ENCODE measurements at places on chromosomes 7 and 10.

GRCh38 chr7:129388333-129389098, 45.7 kb upstream of the STRIP2 start:
- DNase-seq, result no peak

GRCh38 chr10:80464557-80465450, 10.7 kb downstream of the TSPAN14 start:
- no peak for DNase-seq

- DNase-seq, result no peak
Observed at GRCh38 chr10:82319562-82319961, 444.6 kb downstream of the NRG3 start.

DNA sequence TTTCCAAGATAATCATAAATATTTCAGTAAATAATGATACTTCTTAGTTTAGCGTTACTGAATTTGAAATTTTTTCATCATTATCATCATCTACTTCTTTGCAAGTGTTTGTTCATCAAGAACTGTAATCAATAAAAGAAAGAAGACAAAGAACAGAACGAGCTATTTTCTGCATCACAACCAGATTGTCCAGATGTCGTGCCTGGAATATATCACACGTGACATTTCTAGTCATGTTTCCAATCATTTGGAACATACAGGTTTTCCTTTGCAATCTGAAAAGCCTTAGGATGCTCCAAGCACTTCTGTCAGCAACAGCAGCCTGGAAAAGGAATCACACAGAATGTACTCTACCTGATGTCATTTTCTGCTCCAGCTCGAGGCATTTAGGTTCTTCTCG, 107.4 kb downstream of the FAM107B start:
- no peak for DNase-seq

DNA sequence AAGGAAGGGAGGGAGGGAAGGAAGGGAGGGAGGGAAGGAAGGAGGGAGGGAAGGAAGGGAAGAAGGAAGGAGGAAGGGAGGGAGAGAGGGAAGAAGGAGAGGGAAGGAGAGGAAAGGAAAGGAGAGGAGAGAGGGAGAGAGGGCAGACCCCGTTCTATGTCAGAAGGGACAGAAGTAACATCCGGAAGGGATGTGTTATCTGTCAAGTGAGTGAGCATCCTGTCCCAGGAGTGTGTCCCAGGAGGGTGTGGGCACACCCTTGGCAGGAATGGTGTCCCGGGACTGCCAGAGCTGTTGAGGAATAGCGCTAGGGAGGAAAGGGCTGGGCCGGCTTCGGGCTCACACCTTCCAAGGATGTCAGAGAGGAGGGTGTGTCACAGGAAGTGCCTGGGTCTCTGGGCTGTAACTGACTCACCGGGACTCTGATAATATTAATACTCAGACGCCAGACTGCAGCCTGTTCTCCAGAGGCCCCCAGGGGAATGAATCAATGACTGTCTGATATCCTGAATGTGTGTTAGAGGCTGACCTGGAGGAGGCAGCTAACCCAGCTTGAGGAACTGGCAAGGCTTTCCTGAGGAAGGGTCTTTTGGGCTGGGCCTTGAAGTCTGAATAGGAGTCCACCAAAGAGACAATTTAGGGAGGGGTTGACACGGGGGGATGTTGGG, 125.6 kb upstream of the TNRC18 start:
- no peak for DNase-seq

- DNase-seq, result no peak
Observed at GRCh38 chr7:1815051-1815481, 145.0 kb downstream of the ELFN1 start.

DNA sequence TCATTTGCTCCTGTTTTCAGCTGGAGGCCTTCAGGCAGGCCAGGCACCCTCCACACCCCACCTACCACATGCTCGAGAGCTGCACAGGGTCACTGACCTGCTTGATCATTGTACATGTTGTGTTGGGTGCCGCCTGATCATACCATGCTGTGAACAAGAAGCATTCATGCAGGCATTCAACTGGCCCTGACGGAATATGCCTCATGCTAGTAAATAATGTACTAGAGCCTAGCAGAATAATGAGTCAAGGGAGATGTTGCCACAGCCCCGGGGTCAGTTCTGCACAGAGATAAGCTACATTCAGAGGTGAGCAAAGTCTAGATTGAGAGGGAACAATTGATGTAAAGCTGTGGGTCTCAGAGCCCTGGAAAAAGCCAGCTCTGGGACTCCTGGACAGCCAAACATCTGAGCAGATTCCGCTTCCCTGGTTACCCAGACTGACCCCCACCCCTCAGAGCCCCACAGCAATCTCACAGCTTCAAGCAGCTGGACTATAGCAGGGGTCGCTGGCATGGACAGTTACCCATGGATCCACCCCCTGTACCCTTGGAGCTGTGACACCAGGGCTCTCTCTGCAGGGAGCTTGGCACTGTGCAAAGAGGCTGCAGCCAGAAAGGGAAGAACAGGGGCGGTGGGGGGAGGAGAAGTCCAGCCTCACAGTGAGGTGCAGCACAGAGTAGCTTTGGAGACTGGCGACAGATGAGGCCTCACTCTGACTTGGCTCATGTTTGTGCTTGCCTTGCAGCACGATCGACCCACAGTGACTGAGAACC, 86.6 kb downstream of the FRMPD2 start:
- no peak for DNase-seq

DNA sequence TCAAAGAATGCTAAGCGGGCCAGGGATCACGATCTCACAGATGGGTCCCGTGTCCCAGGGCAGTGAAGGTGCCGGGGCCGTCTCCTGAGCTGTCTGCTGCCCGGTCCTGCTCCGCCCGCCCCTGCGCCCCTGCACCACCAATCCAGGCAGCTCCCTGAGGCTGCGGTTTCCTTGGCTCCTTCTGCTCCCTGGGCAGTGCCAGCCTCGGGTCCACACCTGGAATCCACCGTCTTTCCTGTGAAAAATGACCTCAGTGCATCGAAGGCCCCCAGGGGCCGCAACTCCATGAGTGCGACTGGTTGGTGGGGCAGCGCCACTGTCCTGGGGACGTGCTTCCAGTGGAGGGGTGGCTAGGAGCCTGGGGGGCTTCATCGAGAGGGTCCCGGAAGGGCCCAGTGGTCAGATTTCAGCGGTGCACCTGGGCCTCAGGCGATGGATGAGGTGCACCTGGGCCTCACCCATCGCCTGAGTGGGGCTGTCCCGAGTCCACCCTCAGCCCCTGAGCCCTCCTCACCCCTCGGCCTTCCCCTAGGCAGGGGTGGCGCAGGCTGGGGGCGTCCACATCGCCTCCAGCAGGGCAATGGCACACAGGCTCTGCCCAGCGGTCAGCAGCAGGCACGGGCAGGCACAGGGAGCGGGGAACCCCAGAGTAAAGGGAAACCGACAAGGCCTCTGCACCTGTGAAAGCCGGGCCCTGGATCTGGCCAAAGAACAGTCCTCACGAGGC, 27.2 kb downstream of the ADGRA1 start:
- DNase-seq, result no peak

DNA sequence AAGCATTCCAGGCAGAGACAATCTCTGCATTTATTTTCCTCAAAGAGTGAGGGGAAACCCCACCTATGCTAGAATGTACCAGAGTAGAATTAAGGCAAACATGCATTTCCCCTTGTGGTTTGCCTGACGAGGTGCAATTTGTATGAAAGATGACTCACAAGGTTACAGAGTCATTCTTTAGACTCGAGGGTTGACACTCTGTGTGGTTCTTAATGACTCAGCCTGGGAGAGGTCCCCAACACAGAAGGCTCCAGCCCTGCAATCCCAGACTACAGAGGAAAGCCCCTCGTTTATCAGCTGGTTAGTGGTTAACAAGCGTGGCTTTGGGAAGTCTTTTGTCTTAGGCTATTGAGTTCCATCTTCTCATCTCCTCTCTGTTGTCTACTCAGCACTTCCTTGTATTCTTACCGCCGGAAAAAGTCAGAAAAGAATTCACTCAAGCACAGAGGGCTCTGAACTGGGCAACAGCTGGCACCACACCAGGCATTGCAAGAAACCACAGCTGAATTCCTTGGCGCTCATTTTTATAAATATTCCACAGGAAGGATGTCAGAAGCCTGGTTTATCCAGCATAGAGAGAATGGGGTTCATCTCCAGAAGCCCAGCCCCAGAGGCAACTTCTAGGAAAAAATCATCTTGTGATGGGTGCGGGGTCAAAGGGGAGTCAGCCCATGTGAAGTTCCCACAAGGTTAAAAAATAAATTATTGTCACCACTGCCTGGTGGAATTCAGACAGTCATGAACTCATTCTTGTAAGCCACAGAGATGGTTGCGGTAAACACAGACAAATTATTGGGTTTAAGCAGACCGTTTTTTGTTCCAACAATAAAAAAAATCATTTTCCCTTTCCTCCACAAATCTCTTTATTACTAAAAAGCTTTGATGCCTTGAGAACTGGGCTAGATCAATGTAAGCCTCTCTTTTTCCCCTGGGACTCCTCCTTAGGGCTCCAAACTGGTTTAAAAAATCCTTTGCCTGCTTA, 24.5 kb upstream of the SVIL start:
- no peak for DNase-seq

- DNase-seq, result no peak
Observed at GRCh38 chr7:70346844-70347462, 748.7 kb downstream of the AUTS2 start.

GRCh38 chr7:131131746-131132431, 195.8 kb upstream of the MKLN1 start:
- DNase-seq, result no peak

DNA sequence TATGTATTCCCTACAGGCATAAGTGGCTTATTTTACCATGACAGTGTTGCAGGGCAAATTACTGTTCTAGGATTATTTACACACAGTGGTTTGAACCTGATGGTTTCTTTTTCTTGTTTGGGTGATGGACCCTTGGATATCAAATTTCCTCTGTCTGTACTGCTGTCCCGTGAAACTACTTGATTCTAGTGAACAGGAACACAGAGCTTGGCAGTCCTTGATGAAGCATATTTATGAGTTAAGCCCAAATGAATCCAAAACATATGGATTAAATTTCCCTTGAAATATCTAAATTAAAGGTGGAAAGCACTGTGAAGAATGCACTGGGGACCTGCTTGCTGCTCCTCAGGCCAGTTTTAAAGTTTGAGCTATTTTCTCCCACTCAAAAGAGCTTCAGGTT, 635.3 kb downstream of the INHBA start:
- no peak for DNase-seq

DNA sequence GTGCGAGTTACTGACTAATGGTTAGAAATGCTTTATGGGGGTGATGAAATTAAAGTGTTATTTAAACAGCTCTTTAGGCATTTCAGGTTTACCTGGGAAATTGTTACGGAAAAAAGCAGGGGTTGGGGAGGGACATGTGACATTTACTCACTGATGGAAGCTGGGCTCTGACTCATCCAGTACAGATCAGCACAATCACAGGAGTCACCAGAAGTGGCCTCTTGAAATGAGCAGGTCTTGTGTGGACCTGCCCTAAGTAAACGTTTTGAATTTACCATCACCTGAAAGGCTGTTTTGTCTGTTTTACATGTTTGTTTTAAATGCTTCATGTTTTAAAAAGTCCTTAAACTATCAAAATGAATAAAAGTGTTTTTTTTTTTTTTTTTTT, 2.3 kb downstream of the GLRX3 start:
- DNase-seq, result no peak

DNA sequence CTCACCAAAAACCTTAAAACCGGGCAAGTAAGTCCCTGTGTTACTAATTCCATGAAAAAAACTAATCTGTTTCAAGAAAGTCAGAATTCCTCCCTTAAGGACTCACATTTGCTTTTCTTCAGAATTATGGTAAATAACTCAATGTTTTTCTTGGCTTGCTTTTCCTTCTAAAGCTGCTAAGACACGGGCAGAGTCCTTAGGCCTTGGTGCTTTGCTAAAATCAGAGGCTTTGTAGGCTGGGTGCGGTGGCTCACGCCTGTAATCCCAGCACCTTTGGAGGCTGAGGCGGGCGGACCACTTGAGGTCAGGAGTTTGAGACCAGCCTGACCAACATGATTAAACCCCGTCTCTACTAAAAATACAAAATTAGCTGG, 32.0 kb downstream of the GNA12 start:
- DNase-seq, result no peak

- peak; percentile 2 for DNase-seq
Observed at GRCh38 chr10:66180581-66181318, 745.1 kb upstream of the LRRTM3 start.

DNA sequence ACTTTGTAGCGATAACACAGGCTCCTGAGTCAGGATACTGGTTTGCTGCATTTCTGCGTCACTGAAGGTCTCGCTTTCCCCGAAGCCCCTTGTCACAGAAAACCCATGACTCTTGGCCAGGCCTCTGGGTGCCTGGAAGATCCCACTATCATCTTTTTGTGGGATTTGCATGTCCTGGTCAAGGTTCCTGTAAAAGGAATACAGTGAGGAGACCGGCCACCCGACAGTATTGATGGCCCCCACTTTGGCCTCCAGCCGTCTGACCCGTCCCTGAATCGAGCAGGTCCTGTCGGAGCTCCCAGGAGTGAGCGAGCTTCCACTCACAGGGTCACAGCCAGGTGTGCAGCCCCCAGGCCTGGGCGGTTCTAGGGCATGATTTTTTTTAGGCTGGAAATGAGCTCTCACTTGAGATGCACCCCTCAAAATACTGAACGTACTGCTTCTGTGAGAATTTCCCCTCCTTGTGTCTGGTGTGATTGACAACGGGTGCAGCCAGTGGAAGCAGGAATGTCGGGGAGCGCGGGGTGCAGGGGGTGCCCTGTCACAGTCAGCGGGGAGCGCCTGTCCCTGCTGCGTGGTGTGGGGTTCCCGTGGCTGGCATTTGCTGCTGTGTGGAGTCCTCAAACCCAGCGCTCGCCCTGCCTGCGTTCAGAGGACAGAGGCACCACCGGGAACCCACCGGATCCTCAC, 75.8 kb downstream of the DNAJB6 start:
- no peak for DNase-seq

DNA sequence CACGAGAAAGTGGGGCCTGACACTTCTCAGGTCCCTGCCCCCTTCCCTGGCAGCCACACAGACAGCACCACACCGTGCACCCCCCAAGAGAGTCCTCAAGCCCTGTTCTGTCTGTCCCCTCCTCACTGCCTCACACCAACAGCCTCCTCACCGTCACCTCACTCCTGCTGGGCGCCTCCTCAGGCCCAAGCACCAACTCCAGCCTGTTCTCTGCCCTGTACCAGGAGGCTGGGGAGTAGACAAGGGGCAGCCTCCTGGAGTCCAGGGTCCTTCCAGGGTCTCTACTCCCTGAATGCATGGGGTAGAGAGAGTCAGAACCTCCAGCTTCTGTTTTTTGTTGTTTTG, 26.9 kb upstream of the ELN start:
- no peak for DNase-seq

DNA sequence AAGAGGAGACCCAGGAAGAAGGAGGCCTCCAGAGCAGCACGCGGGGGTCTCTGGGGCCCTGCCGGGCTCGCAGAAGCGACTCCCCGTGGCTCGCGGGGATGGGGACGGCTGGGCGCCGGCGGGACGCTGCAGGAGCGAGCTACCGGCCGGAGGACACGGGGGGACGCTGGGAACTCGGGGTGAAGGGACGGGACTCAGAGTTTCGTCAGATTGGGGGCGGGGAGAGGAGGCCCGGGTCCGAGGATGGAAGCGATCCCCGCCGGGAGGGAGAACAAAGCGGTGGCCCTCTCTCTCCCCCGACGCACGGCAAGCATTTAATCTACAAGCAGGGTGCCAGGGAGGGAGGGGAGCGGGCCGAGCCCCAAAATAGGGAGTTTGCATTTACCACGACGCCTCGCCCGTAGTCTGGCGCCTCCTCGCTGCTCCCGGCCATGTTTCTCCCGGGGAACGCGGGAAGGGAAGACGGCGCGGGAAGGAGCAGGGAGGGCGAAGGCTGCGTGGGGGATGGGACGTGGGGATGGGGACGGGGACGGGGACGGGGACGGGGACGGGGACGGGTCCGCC, at the start of gene PRTFDC1:
TSS of gene PRTFDC1 (minus strand) at position 464 of the 564 bp plus-strand sequence. CDS start at position 433, 31 bp downstream.
- no peak for DNase-seq
